ENCODE measurements at places on chromosomes 3 and 15.

GRCh38 chr15:70416829-70417228 is 319.1 kb upstream of the TLE3 start:
- no peak for DNase-seq

- DNase-seq, result no peak
Observed at GRCh38 chr15:45205192-45205591, 17.4 kb upstream of the SHF start.

DNA sequence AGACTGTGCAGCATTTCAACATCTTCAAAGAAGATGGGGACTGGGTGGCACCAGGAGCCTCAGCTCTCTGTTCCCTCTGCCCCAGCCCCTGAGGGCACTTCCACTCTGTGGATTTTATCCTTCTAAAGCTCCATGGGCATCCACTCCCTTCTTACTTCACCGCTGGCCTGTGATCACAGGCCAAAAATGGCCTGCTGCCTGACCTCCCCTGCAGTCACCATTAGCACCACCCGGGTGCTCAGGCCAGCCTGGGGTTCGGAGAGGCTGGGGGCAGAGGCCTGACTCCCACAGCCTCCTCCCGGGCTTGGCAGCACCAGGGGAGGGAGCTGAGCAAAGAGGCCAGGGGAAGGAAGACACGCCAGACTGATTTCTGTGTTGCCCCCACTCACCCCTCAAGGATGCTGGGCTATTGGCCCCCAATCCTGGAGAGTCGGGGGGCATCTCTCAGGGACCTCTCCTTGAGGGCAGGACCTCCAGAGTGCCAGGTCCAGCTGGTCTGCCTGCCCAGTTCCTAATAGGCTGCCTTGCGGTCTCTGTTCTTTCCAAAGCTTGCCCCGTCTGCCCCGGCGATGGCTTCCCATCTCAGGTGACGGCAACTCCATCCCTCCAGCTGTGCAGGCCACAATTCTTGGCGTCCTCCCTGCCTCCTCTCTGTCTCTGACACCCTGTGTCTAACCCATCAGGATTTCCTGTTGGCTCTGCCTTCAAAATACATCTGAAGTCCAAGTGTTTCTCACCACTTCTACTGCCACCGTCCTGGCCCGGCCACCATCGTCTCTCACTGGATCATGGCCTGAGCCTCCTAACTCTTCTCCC is 67.1 kb downstream of the EXOG start:
- DNase-seq, result no peak

DNA sequence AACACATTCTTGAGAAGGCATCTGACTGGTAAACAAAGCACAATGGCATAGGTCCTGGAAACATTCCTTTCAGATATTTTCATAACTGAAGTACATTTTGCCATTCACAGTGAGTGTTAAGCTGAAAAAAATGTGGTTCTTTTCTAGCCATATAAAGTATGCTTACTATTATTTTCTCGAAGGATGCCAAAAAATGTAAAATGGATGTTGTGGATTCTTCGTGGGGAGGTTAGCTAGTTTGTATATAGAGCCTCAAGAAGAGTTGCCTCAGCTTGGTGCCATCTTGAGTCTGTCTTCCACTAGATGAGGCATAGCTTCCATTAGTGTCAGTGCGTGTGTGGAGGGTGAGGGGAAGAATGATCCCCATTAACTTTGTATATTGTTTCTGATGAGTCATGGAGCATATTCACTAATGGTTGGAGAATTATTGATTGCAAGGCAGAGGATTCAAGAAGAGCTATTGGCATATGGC is 4.1 kb downstream of the MBNL1 start:
- no peak for DNase-seq

GRCh38 chr3:38637906-38638305 is 11.6 kb downstream of the SCN5A start:
- DNase-seq, result no peak

GRCh38 chr3:197378985-197379718 is 80.7 kb upstream of the DLG1 start:
- no peak for DNase-seq

- no peak for DNase-seq
Observed at GRCh38 chr3:129952556-129953355, 21.8 kb upstream of the TRH start.

Data from activated naive CD4-positive, alpha-beta T cell (primary cell).